Effector memory CD4-positive, alpha-beta T cell (primary cell): ENCODE measurements at places on chromosomes 4 and X.

DNA sequence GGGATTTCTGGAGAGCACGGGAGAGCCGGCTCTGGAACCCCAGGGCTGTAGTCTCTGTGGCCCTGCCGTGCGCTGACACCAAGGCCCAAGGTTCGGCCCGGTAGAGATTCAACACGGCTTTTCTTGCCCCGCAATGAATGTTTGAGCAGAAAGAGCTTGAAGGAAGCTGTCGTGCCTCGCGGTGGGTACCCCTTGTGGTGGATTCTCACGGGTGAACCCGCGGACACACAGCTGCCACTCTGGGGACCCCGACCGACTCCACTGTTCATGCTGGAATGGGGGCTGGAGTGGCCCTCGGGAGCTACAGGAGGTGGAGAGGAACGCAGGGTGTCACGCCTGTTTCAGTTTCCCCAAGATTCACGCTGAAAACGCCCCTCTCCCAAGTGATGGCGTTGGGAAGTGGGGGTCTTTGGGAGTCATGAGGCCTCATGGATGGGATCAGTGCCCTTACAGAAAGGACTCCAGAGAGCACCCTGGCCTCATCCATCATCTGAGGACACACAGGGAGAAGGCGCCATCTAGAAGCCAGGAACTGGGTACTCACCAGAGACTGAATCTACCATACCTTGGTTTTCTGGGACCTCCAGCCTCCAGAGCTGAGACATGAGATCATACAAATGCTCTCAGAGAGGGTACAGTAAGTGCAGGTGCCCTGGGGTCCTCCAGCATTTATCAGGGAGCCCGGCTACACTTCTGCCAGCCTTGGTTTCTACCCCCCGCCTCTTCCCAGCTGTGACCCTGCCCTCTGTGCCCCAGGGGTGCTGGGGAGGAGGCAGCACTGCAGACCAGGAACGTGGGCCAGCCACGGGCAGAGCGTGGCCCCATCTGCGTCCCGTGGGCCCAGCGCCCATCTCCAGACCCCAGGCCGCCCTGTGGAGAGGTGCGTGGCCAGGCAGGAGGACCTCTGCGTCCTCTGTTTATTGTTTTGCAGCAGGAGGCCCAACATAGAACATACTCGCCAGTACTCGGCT lies 6.4 kb downstream of the SLC25A6 start:
- no peak for DNase-seq

DNA sequence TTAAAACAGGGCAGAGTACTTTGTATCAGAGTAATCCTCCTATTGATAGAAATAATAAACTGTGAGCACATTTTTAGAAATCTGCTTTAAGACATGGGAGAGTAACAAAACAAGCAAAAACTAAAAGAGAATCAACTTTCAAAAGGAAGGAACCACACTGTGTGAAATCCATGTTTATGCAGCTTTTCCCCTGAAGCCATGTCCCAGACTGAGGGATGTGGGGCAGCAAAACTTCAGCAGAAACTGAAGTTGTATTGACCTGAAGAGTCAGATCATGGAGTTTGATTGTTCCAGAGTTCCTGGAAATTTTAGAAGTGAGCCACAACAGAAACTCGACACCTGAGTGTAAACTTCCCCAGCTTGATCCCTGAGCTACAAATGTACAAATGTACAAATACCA lies 53.2 kb downstream of the COMMD8 start:
- no peak for DNase-seq

DNA sequence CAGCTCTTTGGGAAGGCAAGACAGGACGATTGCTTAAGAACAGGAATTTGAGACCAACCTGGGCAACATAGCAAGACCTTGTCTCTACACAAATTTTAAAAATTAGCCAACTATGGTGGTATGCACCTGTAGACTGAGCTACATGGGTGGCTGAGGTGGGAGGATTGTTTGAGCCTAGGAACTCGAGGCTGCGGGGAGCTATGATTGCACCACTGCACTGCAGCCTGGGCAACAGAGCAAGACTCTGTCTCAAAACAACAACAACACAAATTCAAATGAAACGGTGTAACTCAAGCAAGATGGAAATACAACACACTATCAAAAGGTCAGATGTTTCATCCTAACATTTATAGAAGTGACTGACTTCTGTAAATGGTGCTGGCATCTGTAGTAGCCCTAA lies 37.1 kb downstream of the XG start:
- no peak for DNase-seq

- no peak for DNase-seq
Observed at GRCh38 chrX:88613338-88613737, 133.7 kb upstream of the CPXCR1 start.

DNA sequence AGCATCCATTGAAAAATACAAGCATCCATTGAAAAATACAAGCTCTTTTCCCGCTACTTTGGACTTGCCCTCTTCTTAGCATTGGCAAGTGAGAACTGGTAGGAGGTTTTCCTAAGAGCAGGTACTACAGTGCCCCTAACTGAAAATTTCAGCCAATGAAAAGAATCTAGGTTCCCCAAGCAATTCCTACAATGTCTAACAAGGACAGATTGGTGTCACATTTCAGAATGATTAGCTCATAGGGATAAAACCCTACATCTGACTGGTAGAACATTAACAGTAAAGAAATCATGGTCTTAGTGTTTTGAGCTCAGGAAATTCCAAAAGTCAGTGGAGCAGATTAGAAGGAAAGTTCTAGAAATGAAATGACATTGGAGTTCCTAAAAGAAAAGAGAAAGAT lies 68.6 kb upstream of the QRFPR start:
- no peak for DNase-seq

DNA sequence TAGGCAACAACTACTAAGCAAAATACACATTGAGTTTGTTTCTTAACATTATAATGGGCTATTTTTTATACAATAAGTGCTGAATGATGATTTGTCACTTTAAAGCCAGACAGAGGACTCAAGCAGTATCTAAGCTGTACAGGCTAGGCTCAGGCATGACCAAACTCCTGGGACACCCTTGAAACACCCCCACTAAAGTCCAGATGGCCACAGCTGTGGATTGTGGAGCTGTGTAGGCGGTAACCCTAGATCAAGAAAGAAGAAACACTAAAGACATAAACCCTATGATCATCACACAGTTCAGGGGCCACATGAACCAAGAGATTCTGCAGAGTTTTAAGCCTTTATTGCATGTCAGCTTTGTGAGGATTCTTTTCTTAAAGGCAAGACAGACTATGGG lies 25.1 kb downstream of the TAB3 start:
- no peak for DNase-seq
